Stimulated activated CD8-positive, alpha-beta memory T cell treated with anti-CD3 and anti-CD28 coated beads, Interleukin-4, amount 100 ng/mL, for 1 hour (primary cell): ENCODE measurements at places on chromosomes 3 and 15.

GRCh38 chr15:87901926-87902690, 354.4 kb downstream of the NTRK3 start:
- no peak for DNase-seq

DNA sequence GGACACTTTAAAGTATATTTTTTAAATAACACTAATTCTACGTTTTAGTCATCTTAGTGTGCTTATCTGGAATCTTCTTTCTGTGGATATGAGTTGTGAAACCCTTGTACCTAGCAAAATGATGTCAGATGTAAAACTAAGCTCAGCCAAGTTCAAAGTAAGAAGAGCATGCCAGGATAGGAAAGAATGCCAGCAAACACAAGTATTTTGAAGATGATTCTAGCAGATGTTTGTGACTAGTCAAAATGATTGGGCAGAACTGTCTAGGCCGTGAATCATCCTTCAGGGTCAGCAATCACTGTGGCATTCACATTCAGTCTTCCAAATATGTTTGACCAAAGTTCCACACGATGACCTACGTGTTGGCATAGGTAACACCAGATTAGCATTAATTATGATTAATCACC, 5.4 kb upstream of the PLOD2 start:
- DNase-seq: no peak

DNA sequence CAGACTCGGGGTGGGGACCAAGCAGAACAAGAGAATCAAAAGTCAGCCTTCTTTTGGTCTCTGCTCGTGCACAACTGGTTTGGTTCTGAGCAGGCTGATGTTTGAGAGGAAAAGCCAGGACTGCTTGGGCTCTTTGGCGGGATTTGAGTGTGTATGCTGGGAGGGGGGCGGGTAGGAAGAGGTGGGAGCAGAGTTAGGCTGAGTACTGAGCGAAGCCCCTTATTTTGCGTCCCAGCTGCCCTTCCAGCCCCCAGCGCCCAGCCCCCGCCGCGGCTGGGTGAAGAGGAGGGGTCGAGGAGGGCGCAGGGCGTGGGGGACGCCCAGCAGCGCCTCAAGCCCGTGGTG, 153.5 kb upstream of the GOLIM4 start:
- no peak for DNase-seq

- no peak for DNase-seq
These were observed 132.2 kb upstream of the TBC1D5 start for GRCh38 chr3:17874636-17875035.

- no peak for DNase-seq
These were observed 3.9 kb downstream of the CIAO2A start for GRCh38 chr15:64089543-64090280.

GRCh38 chr15:89526601-89527441, 30.4 kb upstream of the RHCG start:
- no peak for DNase-seq

DNA sequence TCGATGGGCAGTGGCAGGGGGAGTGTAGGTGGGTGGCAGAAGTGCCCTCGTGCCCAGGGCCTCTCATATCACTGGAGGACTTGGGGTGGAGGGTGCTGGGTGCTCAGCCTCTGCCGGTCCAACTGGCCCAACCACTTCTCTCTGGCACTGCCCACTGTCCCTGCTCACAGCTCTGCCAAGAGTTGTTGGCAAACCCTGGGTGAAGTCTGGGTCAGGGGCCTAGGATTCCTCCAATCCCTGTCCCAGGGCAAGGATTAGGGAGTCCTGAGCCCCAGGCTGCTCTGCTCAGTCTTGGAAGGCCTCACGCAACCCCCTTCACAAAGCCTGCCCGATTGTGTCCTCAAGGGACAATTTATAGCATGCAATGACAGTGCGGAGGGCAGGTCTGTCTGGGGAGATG, 5.2 kb upstream of the PRKCD start:
- no peak for DNase-seq

GRCh38 chr3:194043516-194043915, 92.4 kb upstream of the HES1 start:
- DNase-seq: no peak

DNA sequence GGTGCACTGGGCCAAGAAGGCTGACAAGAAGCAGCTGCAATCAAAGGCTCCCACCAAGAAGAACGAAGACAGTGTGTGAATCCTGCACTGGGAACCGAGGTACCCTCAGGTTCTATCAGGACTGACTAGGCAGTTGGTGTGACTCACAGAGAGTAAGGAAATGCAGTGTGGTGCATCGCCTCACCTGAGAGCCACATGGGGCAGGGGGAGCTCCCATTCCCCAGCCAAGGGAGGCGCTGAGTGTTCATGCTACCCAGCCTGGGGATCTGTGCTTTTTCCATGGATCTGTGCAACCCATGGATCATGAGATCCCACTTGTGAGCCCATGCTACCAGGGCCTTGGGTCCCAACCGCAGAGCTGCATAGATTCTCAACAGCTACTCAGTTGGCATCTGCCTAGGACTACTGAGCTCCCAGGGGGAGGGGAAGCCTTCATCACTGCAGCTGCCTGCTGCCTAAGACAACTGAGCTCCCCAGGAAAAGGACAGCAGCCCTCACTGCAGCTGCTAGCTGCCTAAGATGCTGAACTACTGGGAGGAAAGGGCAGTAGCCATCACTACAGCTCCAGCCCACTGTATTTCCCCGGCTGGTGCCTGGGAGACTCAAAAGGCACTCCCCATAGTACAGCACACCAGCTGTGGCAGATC, 6.9 kb upstream of the PLSCR2 start:
- DNase-seq: no peak

GRCh38 chr15:43439268-43439667, 53.7 kb downstream of the TP53BP1 start:
- DNase-seq: no peak

DNA sequence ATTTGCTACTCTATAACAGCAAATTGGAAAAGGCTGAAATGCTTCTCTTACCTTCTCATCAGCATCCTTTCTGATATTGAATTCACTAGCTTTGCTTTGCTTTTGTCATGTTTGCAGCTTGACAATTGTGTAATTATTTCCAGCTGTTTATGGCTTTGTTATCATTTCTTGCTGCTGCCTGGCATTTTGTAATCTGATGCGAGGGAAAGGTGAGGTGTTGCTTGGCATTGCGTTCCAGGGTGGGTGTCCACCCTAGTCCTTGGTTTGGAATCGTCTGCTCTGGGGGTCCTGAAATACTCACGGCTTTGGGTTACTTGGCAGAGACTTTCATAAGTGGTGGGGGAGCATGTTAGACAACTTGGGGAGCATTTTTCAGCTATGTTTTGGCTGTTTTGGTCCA, 2.9 kb downstream of the CACNA2D3 start:
- DNase-seq: no peak

GRCh38 chr3:111971533-111972130, 7.2 kb upstream of the ABHD10 start:
- no peak for DNase-seq

GRCh38 chr3:20490996-20491395, 305.0 kb upstream of the SGO1 start:
- no peak for DNase-seq

- no peak for DNase-seq
These were observed 415.2 kb downstream of the RAP2B start for GRCh38 chr3:153577059-153577736.

DNA sequence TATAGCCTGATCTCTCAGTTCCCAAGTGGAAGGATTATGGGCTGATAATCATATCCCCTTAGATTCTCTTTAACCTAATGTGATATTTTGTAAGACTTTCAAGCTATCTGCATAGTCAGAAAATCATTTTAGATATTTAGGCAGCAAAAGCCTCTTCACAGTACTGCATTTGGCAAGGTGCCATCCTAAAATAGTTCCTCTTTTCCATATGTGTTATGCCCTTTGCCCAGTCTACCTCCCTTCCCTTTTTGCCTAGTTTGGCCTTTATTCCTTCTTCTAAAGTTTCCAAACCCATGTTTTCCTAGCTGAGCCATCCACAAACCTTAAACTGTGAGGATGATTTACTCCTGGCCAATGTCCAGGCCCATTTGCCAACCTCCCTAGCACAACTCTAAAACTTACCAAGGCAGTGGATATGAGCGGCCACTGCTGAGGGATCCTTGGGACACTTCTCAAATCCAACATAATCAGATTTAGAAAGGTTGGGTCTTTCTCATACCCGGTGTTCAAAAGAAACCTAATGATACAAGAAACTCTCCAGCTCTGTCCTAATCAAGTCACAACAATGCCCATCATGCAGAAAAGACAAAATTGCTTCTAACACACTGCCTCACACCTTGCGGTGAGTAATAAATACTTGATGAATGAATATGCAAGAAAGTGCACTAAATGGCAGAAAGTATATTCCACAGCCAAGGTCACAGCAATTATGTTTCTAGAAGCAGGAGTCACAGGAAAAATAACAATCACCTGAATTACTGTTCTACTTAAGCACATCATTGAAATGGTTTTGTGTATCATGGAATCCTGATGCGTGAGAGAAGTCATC, 493.9 kb downstream of the NLGN1 start:
- no peak for DNase-seq

- no peak for DNase-seq
These were observed 102.0 kb downstream of the FAM43A start for GRCh38 chr3:194787650-194788049.

- DNase-seq: no peak
These were observed 23.0 kb downstream of the TPM1 start for GRCh38 chr15:63065262-63066221.

GRCh38 chr3:20154928-20155327, 31.1 kb downstream of the SGO1 start:
- DNase-seq: no peak

DNA sequence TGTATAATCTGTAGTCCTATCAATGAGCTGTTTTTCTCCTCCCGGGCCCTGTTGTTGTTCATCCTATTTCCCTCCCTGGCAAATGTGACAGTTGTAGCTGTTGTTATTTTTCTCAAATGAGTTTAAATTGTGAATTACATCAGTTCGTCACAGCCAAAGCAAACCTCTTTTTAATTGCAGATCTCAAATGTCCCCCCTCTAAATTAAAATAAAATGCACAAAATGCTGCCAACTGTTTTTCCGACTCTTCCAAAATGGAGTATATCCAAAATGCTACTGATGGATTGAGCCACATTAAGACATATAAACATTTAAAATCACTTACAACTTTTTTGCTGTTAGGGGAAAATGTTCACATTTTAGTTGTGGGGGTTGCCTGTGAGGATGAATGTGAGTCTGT, 29.8 kb upstream of the SUCLG2 start:
- no peak for DNase-seq

- no peak for DNase-seq
These were observed 113.4 kb downstream of the RORA start for GRCh38 chr15:61115679-61116078.

GRCh38 chr15:37695719-37696118, 238.7 kb upstream of the TMCO5A start:
- no peak for DNase-seq

- DNase-seq: no peak
These were observed 165.5 kb upstream of the MLF1 start for GRCh38 chr3:158405507-158405906.

DNA sequence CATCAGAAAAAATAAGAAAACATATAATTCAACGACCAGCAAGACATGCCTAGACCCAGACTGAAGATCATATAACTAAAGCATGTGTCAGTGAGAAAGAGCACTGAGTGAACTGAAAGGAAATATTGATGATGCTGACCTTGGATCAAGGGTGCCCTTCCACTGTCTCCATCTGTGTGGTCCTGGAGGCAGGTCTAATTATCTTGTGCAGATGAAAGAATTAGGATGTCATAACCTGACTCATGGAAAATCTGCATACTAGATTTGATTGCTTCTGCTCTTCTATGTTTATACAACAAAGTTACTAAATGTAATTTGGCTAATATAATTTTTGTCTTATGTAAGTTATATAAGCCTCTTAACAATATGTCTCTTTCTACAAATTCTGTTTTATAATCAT, 264.6 kb upstream of the TGFBR2 start:
- no peak for DNase-seq

DNA sequence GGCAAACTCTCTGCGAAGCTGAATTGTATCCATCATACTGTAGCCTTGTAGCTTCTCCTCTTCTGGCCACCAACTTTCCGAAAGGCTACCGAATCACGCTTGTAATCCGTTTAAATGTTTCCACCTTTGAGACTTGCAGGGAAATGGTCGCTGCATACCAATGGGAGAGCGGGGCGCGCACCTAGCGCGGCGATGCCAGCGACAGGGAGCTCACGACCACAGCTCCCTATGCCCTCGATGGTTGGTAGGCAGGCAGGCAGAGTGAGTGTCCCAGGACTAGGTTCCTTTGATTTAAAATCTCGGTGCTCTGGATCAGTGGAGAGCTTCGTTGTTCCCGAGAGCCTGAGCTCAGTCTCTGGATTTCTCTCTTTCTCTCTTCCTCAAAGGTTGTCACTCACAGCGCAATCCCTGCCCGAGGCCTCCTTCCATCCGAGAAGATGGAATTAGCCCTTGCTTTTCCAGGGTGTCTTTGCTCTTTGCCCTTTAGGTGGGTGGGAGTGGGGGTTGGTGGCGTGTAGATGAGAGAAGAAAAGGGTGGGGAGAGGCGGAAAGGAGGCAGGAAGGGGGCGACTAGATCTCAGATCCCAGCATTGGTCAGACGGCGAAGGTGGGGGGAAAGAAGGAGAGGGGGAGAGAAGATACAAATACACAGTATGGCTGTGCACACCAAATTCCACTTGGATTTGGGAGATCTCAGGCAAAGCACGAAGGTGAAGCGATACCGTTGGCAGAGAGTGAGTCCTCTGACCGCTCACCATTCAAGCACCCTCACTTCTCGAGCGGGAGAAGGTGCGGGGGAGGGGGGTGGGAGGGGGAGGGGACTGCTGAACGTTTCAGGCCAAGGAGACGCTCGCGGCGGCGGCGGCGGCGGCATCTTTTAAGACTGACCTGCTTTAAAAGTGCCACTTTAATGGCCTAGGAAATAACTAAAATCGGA, at the start of gene SLITRK3:
SLITRK3 (minus strand) TSS at position 745 of the 937 bp plus-strand sequence. CDS start 5,554 bp downstream, outside the sequence.
- no peak for DNase-seq

DNA sequence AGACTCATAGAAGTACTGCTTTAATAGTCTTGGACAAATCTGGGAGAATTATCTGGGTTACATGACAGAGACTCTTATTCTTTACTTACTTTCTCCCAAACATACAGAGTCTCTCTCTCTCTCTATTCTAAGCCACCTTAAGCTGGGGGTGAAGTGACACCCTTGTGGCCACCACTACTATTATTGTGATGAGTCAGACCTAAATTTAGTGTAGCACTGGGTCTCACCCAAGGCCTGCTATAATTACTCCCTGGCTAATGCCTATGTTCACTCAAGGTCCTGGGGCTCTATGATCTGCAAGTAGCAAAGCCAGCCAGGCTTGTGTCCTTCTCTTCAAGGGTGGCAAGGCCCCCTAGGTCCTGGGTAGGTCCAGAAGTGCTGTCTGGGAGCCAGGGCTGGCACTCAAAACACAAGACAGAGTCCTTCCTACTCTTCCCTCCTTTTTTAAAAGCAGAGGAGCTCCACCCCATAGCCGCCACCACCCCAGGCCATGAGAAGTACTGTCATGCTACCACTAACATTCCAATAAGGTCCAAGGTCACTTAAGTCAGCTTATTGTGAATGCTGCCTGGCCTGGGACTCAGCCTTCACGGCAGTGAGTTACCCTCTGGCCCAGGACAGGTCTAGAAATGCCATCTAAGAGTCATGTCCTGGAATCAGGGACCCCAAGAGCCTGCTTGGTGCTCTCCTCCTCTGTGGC, 183.6 kb downstream of the POLQ start:
- no peak for DNase-seq
